Placental pericyte (primary cell): ENCODE measurements at places on chromosomes 4 and X. TPM values are rescaled to one million over a fixed set of nuclear protein-coding genes. Genes with fewer than 3 reads are reported as not detected.

The NEIL3 gene
- total RNA-seq: 2.6 and 14.6 TPM in 2 replicates

The FBXL5 gene
- total RNA-seq: 96.1 and 109 TPM in 2 replicates

The GIMD1 gene
- 0.14 TPM in 1 of 2 replicates, not detected in the other for total RNA-seq

The CLDN34 gene
- total RNA-seq: not detected in 2 replicates

The FRG2 gene
- total RNA-seq: not detected in 2 replicates

The PCSK1N gene
- not detected in 2 replicates for total RNA-seq

The C4orf50 gene
- not detected in 2 replicates for total RNA-seq

The APBB2 gene
- 126 and 191 TPM in 2 replicates for total RNA-seq

The PABPC1L2A gene
- total RNA-seq: not detected in 2 replicates

The TSPAN6 gene
- 23.4 and 25.8 TPM in 2 replicates for total RNA-seq

The BMX gene
- total RNA-seq: under 0.01 TPM in 1 of 2 replicates, not detected in the other

The ETDC gene
- total RNA-seq: not detected in 2 replicates

The NXF2 gene
- not detected in 2 replicates for total RNA-seq

The CFAP99 gene
- total RNA-seq: under 0.01 TPM in 2 replicates

The PHEX gene
- total RNA-seq: 0.44 and 1.0 TPM in 2 replicates

The FOXP3 gene
- total RNA-seq: not detected in 2 replicates

The CLNK gene
- not detected in 2 replicates for total RNA-seq

The RBBP7 gene
- total RNA-seq: 101 and 118 TPM in 2 replicates

The EMCN gene
- total RNA-seq: not detected in 2 replicates

The PCYT1B gene
- total RNA-seq: under 0.01 and 0.14 TPM in 2 replicates

The ODAPH gene
- 0.29 TPM in 1 of 2 replicates, not detected in the other for total RNA-seq

The CXorf51B gene
- total RNA-seq: not detected in 2 replicates

The TAF7L gene
- 0.22 and 1.1 TPM in 2 replicates for total RNA-seq

The PTCHD1 gene
- total RNA-seq: under 0.01 TPM in 1 of 2 replicates, not detected in the other

The XPNPEP2 gene
- total RNA-seq: 0.22 TPM in 1 of 2 replicates, not detected in the other

The PNPLA4 gene
- total RNA-seq: 3.9 and 10.9 TPM in 2 replicates

The RHOXF2 gene
- total RNA-seq: not detected in 2 replicates

The NKX3-2 gene
- total RNA-seq: 0.22 and 0.29 TPM in 2 replicates

The NAP1L2 gene
- 0.29 TPM in 1 of 2 replicates, not detected in the other for total RNA-seq

The PPP2R2C gene
- total RNA-seq: under 0.01 TPM in 1 of 2 replicates, not detected in the other

The ARR3 gene
- total RNA-seq: not detected in 2 replicates

The GTPBP6 gene
- 54.3 and 56.5 TPM in 2 replicates for total RNA-seq

The BRS3 gene
- total RNA-seq: not detected in 2 replicates

The SRPK3 gene
- 0.44 and 1.7 TPM in 2 replicates for total RNA-seq

The COL25A1 gene
- total RNA-seq: 0.66 and 1.7 TPM in 2 replicates

The ZAR1 gene
- total RNA-seq: not detected in 2 replicates

The RAB9B gene
- 0.14 TPM in 1 of 2 replicates, not detected in the other for total RNA-seq

The UGT2A1 gene
- total RNA-seq: not detected in 2 replicates

The SEPTIN11 gene
- 212 and 510 TPM in 2 replicates for total RNA-seq

The TLR1 gene
- 0.44 and 1.1 TPM in 2 replicates for total RNA-seq

The RCHY1 gene
- total RNA-seq: 25.6 and 27.5 TPM in 2 replicates

The IL2 gene
- not detected in 2 replicates for total RNA-seq

The FAM53A gene
- 1.7 and 4.8 TPM in 2 replicates for total RNA-seq

The CFAP47 gene
- total RNA-seq: not detected in 2 replicates

The WDR17 gene
- total RNA-seq: 0.57 and 0.66 TPM in 2 replicates

The PRR32 gene
- not detected in 2 replicates for total RNA-seq

The LEF1 gene
- total RNA-seq: 0.44 and 5.6 TPM in 2 replicates

The CYP2U1 gene
- 4.6 and 7.0 TPM in 2 replicates for total RNA-seq

The LANCL3 gene
- total RNA-seq: 0.29 TPM in 1 of 2 replicates, not detected in the other

The DCAF16 gene
- total RNA-seq: 21.9 and 29.2 TPM in 2 replicates

The ALAS2 gene
- total RNA-seq: not detected in 2 replicates

The HPSE gene
- total RNA-seq: 0.14 and 0.66 TPM in 2 replicates

The PAGE1 gene
- total RNA-seq: not detected in 2 replicates

The CYBB gene
- total RNA-seq: under 0.01 and 0.14 TPM in 2 replicates

The TCEAL6 gene
- total RNA-seq: not detected in 2 replicates

The DYNLT3 gene
- 40.0 and 108 TPM in 2 replicates for total RNA-seq

The FAT4 gene
- total RNA-seq: 13.6 and 16.6 TPM in 2 replicates

The GLRA2 gene
- total RNA-seq: not detected in 2 replicates

The UGT2B7 gene
- not detected in 2 replicates for total RNA-seq
